ENCODE measurements at places on chromosomes 2 and 18.

DNA sequence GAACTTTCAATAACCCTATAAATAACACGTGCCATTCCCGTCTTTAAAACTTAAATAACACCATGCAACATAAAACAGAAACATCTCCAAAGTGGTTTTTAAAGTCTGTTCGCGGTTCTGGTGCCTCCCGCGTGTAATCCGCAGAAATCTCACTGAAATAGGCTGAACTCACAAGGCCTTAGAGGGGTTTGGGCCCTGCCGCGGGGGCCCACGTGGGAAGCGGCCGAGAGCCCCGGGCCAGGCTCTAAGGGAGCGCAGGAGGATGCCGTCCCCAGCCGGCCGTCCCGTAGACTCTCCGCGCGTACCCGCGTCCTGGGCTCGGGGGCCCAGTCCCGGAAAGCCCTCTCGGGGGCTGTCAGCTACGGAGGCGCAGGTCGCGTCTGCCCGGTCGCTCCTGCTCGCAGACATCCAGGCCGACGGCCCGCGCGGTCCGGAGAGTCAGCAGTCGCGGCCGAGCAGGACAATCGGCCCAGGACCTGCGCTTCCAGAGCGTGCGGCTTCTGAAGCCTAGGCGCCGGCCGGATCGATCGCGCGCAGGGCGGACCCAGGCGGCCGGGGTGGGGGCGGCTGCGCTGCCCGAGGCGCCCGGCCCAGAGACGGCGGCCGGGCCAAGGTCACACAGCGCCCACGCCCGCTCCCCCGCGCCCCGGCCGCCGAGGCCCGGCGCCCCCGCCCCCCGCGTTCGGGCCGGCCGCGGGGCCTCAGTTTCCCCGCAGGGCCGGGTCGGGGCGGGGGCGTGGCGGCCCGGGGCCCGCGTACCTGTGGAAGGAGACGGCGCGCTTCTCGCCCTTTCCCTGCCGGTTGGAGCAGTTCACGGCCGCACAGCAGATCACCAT lies 558 bp downstream of the THAP4 start:
- DNase-seq: no peak

- DNase-seq: no peak
These were observed 3.4 kb upstream of the CDK5R2 start for GRCh38 chr2:218956039-218956438.

DNA sequence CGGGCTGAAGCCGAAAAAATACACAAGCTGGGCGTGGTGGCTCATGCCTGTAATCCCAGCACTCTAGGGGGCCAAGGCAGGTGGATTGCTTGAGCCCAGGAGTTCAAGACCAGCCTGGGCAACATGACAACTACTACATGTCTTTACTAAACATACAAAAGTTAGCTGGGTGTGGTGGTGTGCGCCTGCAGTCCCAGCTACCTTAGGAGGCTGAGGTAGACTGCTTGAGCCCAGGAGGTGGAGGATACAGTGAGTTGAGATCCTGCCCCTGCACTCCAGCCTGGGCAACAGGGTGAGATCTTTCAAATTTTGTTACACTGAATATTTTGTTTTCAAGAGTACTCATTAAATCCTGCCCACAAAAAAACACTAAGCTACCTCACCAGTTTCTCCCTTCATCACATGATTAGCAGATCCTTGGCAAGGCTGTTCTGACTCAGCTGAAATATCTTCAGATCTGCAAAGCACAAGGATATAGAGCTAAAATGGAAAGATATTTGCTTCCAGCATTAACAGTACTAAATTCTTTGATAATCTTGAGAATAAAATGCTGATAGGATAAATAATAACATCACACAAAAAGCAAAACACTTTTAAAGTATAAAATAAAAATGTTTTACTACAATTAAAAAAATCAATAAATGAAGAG lies 28.2 kb upstream of the MCM6 start:
- no peak for DNase-seq

GRCh38 chr18:32418148-32418547 lies 52.5 kb downstream of the GAREM1 start:
- DNase-seq: no peak

DNA sequence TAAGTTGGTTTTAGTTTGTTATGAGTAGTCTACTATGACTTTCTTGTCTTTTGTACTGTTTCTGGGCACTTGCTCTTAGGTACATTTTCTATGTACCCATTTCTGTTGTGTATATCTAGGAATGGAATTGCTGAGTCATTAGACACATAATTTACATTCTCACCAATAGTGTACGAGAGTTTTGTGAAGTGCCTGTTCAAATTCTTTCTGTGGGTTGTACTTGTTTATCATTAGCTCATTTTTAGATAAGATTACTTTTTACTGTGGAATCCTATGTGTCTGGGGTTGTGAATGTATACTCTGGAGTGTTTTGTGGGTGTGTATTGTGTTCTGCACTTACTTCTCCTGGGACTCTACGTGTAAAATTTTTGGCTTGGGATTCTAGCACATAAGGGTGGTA lies 36.6 kb upstream of the CD28 start:
- DNase-seq: no peak

DNA sequence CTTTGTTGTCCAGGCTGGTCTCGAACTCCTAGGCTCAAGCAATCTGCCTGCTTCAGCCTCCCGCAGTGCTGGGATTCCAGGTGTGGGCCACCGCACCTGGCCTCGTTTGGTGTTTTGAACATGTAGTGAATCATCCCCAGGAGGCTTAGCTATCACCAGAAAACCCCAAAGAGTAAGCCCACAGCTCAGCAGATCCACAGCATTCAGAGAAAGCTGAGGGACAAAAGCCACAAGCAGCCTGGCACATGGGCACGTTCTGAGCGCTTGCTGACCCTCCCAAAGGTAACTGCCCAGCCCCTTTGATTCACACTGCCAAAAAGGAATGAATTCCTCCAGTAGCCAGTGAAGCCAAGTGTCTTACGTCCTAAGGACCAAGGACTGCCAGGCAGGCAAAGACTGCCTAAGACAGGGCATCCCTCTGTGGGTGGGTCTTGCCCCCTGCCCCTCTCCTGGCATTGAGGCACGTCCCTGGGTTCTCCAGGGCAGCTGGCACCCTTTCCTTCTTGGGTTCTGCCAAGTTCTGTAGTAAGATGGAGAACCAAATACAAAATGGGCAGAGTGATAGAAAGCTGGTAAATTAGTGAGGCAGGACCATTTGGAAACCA lies 31.7 kb downstream of the MBP start:
- no peak for DNase-seq

All from NCI-H1105 treated with DMSO at 0.1 percent for 48 hours (cell line).